Lung (tissue), 17 donors: ENCODE measurements at places on chromosomes 1 and 21.

- DNase-seq: no peak
- no peak overlapping the region for H3K4me3 ChIP-seq
- H3K27ac ChIP-seq: no peak overlapping the region
- no peaks in the 10 kb centered on the region for H3K36me3 ChIP-seq
Measured at GRCh38 chr1:29754573-29755375, 518.5 kb downstream of the PTPRU start.

DNA sequence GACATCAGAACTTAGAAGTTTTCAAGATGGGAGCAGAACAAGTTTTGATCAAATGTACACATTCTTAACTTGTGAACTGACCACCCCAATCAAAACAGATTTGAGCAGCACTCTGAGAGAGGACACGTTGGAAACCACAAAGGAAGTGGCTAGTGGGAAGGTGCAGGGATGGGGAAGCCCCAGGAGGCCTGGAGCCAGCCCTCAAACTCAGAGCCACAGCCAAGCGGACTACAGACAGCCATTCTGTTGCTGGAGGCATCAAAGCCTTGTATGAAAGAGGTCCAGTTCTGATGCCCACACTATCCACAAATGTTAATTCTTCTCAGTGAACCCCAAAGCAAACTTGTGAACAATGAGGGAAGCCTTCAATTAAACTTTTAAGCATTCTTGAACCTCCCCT, 143.6 kb upstream of the RAB4A start:
- no peaks in the 10 kb centered on the region for H3K36me3 ChIP-seq
- H3K4me1 ChIP-seq: no peaks in the 10 kb centered on the region
- H3K27me3 ChIP-seq: no peaks in the 10 kb centered on the region
- H3K27ac ChIP-seq: no peak overlapping the region
- H3K4me3 ChIP-seq: no peak overlapping the region

GRCh38 chr1:237864338-237865244, 26.1 kb downstream of the ZP4 start:
- H3K4me1 ChIP-seq: no peaks in the 10 kb centered on the region
- H3K4me3 ChIP-seq: no peak overlapping the region
- H3K27me3 ChIP-seq: no peaks in the 10 kb centered on the region
- no peak overlapping the region for H3K27ac ChIP-seq
- DNase-seq: peak; percentile 46

DNA sequence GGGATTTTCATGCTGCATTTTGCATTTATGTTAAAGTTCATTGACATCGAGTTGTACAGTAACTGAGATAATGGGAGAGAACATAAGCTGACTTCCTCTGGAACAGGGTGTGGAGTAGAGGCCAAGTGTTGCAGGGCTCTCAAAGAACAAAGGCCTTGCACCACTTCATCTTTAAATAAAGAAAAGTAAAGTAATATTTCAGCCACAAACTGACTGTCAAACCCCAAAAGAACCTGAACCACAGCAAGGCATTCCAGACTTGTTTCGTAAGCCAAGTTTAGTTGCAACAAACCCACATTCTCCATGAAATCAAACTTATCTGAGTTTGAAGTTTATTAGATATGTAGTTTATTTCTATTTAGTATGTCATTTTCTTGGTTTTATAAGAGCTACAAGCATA, 19.1 kb upstream of the HMGCS2 start:
- DNase-seq: peak; percentile 46
- no peak overlapping the region for H3K4me3 ChIP-seq
- H3K4me1 ChIP-seq: peaks cover 16% of the 10 kb centered on the region
- H3K27me3 ChIP-seq: no peaks in the 10 kb centered on the region
- no peak overlapping the region for H3K27ac ChIP-seq
